ENCODE measurements at places on chromosomes 3 and 15.

DNA sequence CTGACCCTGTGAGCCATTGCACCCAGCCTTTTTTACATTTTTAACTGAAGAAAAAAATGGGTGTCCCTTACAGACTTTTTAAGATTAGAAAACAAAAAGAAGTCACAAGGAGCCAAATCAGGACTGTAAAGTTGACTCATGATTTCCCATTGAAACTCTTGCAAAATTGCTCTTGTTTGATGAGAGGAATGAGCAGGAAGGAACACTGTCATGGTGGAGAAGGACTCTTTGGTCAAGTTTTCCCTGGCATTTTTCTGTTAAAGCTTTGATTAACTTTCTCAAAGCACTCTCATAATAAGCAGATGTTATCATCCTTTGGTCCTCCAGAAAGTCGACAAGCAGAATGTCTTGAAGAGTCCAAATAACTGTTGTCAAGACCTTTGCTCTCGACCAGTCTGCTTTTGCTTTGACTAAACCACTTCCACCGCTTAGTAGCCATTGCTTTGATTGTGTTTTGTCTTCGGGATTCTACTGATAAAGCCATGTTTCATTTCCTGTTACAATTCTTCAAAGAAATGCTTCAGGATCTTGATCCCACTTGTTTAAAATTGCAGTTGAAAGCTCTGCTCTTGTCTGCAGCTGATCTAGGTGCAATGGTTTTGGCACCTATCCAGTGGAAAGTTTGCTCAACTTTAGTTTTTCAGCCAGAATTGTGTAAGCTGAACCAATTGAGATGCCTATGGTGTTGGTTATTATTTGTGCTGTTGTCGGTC lies 369.4 kb downstream of the MAGI1 start:
- no peak for DNase-seq

DNA sequence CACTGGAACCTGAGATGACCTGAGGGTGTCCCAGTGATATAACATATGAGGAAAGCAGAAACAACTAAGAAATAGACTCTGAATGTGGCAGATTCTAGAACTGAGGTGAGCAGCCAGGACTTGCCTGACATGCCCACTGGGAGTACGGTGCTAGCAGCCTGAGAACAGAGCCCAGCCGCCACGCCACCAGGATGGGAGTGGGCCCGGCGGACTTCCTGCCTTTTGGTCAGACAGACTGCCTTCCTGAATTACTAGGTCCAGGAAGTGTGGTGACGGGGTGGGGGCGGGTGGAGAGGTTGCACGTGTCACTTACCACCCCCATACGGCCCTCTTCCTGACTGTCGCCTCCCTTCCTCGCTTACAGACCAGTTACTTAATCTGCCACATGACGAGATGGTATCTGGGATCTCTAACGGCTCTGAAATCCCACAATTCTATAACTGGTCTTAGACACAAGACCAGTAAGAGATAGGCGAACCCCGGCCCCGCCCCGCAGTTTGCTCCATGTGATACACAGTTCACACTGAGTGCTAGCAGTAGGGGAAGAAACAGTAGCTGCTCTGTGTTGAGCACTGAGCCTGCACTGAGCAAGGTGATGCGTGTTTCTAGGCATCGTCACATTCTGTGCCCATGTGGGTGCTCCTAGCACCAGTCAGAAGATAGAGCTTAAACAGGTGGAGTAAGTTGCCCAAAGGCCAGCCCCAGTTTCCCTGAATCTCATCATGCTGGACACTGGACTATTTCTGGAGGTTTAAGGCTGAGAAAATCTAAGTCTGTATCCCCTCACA lies 95.7 kb downstream of the CPN2 start:
- DNase-seq = peak; percentile 41

GRCh38 chr15:96323319-96324145 lies 7.0 kb upstream of the NR2F2 start:
- DNase-seq = no peak

DNA sequence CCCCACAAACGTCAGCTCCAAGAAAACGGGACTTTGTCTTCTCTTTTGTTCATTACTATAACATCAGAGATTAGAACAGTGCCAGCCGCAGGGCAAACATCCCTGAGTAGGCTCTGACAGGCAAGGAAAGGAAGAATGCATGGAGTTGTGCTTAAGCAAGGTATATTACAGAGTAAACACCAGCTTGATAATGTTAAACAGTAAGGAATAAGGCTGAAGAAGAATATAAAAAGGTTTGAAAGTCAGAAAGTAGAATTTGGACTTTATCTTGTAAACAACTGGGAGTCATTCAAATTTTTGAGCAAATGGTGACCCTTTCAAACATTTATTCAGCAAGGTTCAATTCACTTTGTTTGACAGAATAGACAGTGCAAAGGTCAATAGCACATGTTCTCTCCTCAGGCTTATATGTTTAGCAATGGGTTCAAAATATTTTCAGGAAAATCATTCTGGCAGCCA lies 11.0 kb downstream of the GABPB1 start:
- no peak for DNase-seq

- no peak for DNase-seq
Observed at GRCh38 chr3:100230710-100231109, 30.1 kb upstream of the TBC1D23 start.
